Astrocyte (in vitro differentiated cells and primary cell): ENCODE measurements at places on chromosomes 7 and 10. TPM values are rescaled to one million over a fixed set of nuclear protein-coding genes. Genes with fewer than 3 reads are reported as not detected.

The TSPAN12 gene
- 9.8 and 13.0 TPM in 2 replicates for total RNA-seq

The GDF2 gene
- total RNA-seq: not detected in 2 replicates

The ASB10 gene
- total RNA-seq: not detected in 2 replicates

The POU6F2 gene
- 0.45 and 0.46 TPM in 2 replicates for total RNA-seq

The CTBP2 gene
- total RNA-seq: 101 and 109 TPM in 2 replicates

The ZNF679 gene
- not detected in 2 replicates for total RNA-seq

The MSS51 gene
- total RNA-seq: 0.87 and 1.1 TPM in 2 replicates

The ADGRA1 gene
- not detected in 2 replicates for total RNA-seq

DNA sequence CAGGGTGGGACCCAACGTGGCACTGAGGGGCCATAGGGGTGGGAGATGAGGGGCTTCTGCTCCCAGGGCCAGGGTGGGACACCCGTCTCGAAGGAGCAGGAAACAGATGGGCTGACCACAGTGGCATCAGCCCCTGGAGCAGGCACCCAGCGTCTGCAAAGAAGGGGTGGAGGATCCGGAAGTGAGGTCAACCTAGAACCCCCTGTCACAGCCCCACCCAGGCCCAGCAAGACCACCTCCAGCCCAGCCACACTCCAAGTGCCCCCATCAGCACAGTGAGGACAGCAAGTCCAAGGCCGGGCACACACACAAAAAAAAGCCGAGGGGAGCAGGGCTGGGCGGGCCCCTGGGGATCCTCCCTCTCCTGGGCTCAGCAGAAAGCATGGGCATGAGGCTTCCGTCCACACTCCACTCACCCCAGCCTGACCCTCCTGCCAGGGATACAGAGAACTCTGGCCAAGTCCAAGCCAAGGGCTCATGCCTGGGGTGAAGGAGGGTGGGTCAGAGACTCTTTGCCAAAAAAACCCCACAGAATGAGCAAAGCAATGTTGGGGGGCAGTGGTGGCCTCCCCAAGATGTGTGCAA, 111.0 kb downstream of the FOXL3 start:
- DNase-seq: no peak

DNA sequence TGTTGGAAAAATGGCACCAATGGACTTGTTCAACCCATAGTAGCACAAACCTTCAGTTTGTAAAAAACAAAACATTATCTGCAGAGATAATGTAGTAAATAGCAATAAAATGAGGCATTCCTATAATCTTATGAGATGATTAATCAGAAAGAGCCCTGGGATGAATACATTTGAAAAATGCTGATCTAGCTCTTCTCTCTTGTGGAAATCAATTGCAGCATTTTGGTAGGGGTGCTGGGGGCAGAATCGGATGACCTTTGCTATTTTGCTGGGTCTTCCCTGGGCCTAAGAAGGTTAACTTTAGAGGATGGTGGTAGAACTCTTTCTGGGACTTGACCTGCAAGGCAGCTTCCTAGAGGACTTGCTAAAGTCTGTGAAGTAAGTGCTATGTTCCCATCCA, 163.5 kb downstream of the ADRA2A start:
- no peak for DNase-seq

GRCh38 chr7:117871778-117872538, 1.3 kb downstream of the CTTNBP2 start:
- DNase-seq: no peak

GRCh38 chr10:71795248-71795647, 21.9 kb upstream of the VSIR start:
- DNase-seq: peak; percentile 12

DNA sequence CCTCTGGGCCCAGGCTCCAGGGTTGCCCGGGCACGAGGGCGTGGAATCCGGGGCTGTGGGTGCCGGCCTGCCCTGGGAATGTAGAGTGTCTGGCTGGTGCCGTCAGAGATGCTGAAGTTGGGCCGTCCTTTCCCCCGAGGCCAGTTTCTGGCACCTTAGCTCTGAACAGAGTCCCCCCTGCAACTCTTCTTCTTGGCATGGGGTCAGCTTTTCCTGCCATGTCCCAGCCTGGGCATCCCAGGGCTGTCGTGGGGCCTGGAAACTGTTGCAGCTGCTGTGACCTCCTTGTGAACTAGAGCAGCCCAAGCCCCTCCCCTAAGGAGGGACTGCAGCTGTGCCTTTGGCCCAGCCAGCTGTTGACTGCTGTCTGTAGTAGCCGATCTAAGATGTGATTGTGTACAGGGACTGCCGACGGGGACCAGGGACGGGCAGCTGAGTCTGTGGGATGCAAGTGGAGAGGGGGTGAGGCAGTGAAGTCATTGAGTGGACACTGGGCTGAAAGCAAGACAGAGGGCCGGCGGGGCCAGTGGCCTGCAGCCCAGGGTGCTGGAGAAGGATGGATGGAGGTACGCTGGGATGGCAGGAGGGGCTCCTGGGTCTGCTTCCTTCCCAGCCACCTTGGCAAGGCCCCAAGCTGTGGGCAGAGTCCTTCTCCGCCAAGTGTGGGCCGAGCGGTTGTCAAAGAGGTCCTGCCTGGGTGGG, 35.8 kb downstream of the GBX1 start:
- DNase-seq: no peak

- DNase-seq: no peak
Observed at GRCh38 chr10:87661861-87662785, 2.4 kb downstream of the PAPSS2 start.

DNA sequence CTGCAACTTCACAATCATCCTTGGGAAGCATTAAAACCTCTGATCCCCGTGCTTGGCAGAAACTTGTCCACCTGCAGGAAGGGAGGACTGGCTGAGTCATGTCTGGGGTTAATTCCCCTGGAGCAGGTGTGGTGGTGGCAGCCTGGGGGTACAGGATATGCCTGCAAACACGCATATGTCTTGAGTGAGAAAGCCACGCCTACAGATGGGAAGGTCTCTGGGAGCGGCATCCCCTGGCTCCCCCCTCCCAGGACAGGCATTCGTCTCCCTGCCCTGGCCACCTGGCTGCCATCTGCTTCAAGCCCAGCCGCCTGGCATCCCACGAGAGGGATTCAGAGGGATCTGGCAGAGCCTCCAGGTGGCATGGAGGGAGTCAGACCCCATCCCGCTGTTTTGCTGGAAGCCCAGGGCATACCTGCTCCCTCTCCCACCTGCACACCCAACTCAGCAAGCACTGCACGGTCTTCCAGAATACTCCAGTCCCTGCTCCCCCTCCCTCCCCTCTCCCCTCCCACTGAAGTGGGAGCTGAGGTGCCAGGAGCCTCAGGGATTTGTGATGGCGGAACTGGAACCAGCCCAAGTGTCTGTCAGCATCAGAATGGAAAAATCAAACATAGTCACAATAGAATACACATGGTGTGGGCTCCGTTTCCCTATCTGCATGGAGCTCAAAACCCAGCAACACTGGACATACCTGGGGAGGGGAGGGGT, 61.0 kb downstream of the CAMK2B start:
- no peak for DNase-seq

- DNase-seq: no peak
Observed at GRCh38 chr10:59702347-59702746, 7.3 kb downstream of the SLC16A9 start.

DNA sequence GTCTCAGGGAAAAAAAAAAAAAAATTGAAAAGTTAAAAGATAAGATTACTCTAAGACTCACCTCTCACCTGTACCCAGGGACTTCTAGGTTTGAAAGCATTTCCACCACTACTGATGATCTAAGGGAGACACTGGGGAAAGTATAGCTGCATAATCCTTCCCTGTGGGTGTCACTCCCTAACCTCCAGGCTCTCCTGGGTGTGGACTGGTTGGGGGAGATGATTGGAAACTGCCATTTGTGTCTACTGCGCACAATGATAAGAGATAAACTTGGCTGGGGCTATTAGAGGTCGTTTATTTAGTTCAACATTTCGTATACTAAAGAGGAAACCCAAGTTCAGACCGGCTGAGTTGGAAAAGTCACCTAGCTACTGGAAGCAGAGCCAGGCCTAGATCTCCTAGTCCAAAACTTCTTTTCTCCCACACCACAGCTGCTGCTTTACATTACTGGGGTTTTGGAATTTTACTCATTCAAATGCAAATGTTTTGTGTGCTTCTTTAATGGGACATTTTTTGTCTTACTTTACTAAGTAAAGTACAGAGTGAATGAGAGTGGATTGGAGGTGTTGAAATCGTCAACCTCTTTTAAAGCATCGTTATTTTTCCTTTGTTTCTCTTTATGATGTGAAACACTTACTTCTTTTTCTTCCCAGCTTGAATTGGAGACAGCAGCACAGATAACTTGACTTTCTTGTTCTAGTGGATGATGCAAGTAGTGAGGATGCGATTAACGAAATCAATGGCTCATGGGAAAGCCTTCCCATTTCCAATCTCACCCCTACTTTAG, 22.3 kb upstream of the SEC61G start:
- no peak for DNase-seq

DNA sequence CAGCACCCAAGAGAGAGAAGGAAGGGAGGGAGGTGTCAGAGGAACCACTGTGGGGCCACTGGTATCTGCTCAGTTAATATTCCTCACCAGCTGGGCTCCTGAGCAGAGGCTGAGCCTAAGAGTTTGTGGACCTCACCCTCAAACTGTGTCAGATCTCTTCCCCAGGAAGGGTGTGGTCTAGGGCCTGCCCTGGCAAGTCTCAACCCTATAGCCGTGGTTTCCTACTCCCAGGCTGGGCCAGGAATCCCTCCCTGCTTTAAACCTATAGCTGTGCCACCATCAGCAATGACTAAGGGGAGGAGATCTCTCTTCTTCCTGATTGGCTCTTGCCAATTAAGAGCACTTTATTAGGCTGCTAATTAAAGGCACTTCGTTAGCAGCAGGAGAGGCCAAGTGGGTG, 29.9 kb downstream of the POLL start:
- DNase-seq: no peak

DNA sequence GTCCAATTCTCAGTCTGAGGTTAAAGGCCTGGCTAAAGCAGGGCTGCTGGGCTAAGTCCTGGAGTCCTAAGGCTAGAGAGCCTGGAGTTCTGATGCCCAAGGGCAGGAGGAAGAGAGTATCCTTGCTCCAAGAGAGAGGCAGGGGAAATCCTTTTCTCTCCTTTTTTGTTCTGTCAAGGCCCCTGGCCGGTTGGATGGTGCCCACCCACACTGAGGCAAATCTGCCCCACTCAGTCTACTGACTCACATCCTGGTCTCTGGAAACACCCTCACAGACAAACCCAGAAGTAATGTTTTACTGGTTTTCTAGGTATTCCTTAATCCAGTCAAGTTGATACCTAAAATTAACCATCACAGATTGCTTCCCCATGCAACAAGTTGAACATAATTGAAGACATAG, 23.0 kb downstream of the ZNF518A start:
- DNase-seq: peak; percentile 2

DNA sequence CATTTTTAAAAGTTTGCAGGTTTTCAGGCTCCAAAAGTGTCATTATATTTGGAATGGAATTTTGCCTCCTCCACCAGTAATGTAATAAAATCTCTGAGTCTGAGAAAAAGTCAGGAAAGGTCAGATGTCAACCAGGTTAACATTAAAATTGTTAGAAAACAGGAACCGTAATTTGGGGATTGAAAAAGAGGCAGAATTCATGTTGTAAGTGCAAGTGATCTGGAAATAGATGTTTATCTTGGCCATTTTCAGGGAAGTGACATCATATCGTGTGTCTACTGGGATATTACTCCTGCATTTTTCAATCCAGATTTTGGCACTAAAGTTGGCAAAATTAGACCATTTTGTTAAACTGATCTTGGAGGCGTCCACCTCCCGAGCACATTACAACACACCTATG, 428.5 kb upstream of the MGMT start:
- DNase-seq: no peak

DNA sequence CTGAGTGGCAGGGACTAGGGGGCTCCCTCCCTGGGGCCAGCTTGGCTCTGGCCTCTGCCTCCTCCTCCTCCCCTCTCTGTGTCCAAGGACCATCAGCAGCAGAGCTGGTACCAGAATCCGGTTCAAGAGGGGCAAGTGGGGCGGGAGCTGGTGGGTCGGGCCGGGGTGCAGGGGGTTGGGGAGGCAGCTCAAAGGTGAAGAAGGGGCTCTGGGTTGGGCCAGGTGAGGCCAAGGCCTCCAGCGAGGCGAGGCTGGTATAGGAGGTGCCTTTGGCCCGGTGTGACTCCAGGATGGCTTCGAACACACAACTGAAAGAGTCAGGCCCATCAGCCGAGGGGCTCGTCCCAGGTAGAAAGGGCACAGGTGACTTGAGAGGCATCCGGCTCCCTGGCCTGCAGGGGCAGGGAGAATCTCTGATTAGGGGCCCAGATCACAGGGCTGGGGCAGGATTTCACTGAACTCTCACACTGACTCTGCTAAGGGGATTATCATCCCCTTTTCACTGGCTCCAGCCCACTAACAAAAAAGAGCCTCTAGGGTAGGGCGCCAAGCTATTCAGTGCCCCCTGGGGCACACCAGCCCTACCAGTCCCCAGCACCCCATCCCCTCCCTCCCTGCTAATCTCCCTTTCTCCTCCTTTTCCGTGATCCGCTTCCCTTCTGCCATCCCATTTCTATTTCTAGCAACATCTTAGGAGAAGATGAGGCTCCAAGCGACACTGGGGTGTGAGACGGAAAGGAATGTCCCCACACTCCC, 4.6 kb downstream of the PSD start:
- no peak for DNase-seq

GRCh38 chr7:107318523-107319160, 149.8 kb downstream of the HBP1 start:
- DNase-seq: no peak

- no peak for DNase-seq
Observed at GRCh38 chr10:101438881-101439391, 85.0 kb downstream of the BTRC start.

DNA sequence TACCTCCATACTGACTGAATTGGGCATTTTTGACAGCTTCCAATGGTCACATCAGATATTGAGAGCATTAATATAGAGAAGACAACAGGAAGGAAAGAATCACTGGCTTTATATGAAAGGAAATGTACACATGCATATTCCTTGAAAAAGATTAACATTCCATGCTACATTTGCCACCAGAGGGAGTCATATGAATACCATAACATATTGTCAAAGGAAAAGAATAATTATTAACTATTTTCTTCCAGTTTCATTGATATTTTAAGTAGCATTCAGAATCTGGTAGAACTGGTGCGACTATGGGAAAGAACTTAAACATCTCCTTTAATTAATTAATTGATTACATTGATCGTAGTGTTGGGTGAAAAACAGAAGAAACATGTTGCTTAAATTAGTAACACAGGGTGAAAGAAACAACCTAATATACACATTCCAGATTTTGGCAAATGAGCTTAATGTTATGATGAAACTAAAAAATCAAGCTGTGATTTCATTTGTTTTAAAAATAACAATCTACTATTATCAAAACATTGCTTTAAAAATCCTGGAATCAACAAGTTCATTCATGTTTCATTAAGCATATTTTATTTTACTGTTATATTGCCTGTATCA, 71.5 kb downstream of the GPR85 start:
- peak; percentile 16 for DNase-seq

GRCh38 chr10:61151059-61151458, 207.1 kb upstream of the RHOBTB1 start:
- no peak for DNase-seq

- DNase-seq: peak; percentile 34
Observed at GRCh38 chr10:15293862-15294842, 76.9 kb downstream of the FAM171A1 start.
